Activated CD4-positive, alpha-beta T cell treated with anti-CD3 and anti-CD28 coated beads, Interleukin-10, Interleukin-2, amounts not matched to agents 100 ng/mL and 50 ng/mL, durations not matched to agents 16 hours and 8 hours (primary cell): ENCODE measurements at places on chromosomes 6 and 20.

DNA sequence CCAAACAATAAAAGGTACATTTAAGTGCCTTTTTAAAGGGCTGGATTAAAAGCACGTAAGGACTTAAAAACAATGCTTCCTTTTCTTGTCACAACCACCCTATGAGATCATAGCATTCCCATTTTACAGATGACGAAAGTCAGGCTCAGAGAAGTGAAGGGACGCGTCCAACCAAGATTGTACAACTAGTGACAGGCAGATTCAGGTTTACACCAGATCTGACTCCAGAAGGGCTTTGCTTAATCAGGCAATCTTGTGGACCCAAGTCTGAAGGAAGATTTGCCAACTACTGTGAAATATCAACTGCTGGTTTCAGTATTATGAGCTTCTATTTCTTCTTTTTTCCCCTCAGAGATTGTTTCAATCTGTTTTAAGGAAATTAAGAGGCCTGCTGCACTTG lies 877 bp downstream of the ENPP4 start:
- no peak for DNase-seq

- no peak for DNase-seq
Measured at GRCh38 chr6:170033666-170034065, 257.2 kb downstream of the DLL1 start.

DNA sequence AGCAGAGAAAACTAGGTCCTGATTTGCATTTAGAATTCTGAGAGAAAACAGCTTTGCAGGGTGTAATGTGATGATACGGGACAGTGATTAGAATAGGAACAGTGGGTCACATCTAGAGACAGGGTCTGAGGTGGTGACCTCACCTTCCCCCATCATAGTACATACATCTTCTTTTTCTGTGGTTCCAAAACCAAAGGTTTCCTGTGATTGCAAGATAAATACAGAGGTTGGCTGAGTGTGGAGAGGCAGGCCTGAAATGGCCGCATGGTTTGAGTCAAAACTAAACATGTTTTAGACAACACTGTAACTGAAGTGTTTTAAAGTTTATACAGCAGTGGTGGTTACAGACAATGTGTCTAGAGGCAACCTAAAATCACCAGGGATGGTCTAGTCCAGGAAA lies 10.4 kb upstream of the NT5DC1 start:
- DNase-seq = peak; percentile 56

DNA sequence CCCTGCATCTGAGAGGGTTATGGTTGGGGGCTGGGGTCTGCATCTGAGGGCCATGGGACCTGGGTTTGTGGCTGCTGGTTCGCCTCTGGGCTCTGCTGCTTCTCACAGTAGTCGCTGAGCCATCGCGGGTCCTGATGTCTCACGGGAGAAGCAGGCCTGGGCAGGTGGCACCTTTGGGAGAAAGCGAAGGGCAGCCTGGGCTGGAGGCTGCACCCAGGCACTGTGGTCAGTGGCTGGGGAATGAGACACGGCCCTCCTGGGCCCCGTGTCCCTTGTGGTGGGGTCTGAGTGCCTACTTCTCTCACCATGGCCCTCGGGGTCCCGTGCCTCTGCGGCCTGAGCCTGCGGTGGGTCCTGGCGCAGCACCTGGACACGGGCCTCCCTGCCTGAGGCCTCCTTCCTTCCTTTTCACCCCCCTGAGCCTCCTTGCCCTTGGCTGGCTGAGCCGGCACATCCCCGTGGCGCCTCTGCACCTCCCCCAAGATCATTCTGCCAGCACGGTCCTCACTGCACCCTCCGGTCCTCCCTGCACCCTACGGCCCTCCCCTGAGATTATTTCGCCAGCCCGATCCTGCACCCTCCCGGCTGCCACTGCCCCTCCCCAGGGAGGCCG lies 206.0 kb downstream of the ERMARD start:
- no peak for DNase-seq

GRCh38 chr6:88422831-88423230 lies 256.7 kb upstream of the CNR1 start:
- no peak for DNase-seq

DNA sequence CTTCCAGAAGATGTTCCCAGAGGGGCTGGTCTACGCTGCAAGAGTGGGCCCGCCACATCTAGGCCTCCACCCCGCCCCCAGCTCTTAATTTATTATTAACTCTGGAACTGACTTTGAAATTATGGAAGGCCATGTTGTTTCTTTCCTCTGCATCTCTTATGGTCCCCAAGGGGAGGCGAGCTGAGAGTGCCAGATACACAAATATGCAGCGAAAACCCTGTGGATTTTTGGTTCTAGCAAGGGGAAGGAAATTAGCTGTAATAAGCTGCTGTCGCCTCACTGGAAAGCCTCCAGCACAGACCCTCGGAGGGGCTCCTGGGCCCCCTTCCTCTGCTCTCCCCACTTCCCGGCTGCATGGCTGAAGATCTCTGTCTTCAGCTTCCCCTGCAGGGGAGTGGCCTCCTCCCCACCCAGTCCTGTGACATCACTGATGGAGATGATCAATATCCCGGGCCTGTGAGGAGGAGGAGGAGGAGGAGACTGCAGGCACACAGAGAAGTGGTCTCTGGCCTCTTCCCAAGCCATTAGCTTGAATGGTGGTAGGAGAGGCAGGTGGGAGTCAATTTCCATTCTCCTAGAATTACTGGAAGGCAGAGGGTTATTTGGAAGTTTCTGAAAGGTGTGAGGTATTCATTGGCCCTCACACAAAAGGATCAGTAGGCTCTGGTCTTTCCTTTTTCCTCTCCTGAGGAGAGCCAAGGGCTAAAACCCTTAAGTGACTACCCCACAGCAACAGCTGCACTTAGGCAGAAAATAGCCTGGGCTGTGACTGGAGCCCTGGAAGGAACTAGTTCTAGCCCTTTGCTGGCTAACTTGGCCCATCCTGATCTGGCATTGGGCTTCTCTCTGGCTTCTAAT lies 39.7 kb upstream of the CCDC167 start:
- DNase-seq = no peak
